ENCODE measurements at places on chromosomes 4 and X.

- DNase-seq = no peak
These were observed 28.2 kb downstream of the PNMA6E start for GRCh38 chrX:153372949-153373348.

- DNase-seq = no peak
These were observed 15.3 kb downstream of the COQ2 start for GRCh38 chr4:83269256-83269655.

- no peak for DNase-seq
These were observed 81.5 kb upstream of the GK2 start for GRCh38 chr4:79489506-79489905.

DNA sequence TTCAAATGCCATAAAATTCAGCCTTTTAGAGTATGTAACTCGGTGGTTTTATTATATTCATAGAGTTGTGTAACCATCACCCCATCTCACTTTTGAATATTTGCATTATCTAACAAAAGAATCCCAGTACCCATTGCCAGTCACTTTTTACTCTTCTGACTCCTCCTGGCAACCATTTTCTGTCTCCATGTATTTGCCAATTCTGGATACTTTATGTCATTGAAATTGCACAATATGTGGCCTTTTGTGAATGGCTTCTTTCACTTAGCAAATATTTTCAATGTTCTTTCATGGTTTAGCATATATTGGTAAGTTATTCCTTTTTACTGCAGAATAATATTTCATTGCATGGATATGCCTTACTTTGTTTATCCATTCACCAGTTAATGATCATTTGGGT lies 79.9 kb downstream of the SLIT2 start:
- DNase-seq = no peak

DNA sequence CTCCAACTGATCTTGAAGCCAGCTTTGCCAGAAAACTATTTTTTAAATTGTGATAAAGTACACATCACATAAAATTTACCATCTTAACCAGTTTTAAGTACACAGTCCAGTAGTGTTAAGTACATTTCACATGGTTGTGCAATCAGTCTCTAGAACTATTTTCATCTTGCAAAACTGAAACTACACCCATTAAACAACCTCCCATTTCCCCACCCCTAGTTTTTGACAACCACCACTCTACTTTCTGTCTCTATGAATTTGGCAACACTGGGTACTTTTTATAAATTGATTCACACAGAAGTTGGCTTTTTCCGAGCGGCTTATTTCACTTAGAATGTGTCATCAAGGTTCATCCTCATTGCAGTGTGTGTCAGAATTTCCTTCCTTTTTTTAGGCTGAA lies 31.0 kb downstream of the TRPC5 start:
- DNase-seq = no peak

GRCh38 chr4:103719830-103720207 lies at the start of gene TACR3:
TACR3 (minus strand) TSS chr4:103719985; CDS start chr4:103719675, 310 bp downstream.
- no peak for DNase-seq

- no peak for DNase-seq
These were observed 761.8 kb downstream of the FAM133A start for GRCh38 chrX:94435799-94436198.

DNA sequence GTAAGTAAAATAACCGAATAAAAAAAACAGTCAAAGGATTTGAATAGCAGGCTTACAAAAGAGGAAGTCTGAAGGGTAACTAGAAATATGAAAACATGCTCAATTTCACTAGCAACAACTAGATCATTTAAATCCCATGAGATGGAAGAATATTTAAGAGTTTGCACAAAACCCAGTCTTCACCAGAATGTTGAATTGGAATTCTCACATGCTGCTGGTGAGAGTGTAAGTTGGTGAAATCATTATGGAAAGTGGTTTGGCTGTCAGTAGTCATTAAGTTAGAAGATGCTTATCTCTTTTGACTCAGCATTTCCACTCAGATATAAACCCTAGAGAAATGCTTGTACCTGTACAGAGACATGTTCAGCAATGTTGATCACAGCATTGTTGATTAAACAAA lies 110.1 kb downstream of the PGRMC2 start:
- no peak for DNase-seq

DNA sequence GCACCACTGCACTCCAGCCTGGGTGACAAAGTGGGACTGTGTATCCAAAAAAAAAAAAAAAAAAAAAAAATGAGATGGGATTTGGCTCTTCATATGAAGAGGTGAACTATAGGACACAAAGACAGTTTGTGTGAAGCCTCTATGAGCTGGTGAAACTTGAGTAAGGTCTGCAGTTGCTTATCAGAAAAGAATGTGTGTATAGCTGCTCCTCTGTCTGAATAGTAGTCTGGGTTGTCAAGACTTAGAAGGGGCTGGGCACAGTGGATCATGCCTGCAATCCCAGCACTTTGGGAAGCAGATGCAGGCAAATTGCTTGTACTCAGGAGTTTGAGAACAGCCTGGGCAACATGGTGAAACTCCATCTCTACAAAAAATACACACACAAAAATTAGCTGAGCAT lies 82.8 kb downstream of the ARSF start:
- DNase-seq = no peak

- peak; percentile 24 for DNase-seq
These were observed at the start of gene ARHGAP4 for GRCh38 chrX:153925739-153926551. ARHGAP4 (minus strand) TSS chrX:153926264; CDS start chrX:153926202, 62 bp downstream.

DNA sequence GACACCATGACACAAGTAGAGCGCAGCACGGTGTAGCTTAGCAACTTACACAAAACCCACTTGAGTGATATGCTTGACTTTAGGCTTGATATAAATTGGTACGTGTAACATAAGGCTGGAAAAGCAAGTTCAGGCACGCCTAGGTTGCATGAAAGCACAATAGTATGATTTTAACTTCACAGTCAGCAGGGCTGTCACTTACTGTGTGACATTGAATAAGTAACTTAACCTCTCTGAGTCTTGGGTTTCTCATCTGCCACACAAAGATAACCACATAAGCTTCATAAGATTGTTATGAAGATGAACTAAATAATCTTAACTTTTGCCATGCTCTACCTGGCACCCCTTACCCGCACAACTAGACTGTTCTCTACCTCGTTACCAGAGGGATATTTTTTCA lies 9.5 kb downstream of the SRD5A3 start:
- DNase-seq = no peak

GRCh38 chr4:41325901-41326300 lies 69.2 kb downstream of the UCHL1 start:
- DNase-seq = no peak

DNA sequence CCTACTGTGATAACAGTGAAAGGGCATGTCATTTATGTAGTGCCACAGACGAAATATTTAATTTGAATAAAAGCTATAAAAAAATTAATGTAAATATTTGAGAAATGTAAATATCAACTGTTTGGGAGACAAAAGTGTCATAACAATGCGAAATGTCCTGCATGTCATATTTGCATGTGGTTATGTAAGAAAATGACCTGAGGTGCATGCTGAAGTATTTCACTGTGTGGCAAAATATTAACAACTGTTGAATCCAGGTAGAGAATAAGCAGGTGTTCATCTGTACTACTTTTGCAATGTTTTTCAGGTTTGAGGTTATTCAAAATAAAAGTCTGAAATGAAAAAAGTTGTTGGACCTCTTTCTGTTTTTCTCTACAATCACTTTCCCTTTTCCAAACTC lies 30.9 kb downstream of the PROM1 start:
- DNase-seq = no peak

All from activated T-helper 1 cell treated with Interleukin-2 at 50 U/mL for 16 hours (primary cell).